Non-pigmented ciliary epithelial cell (primary cell): ENCODE measurements at places on chromosomes 11 and 22.

GRCh38 chr11:42043312-42043711 lies 583.9 kb upstream of the LRRC4C start:
- no peak for DNase-seq

- DNase-seq: no peak
Measured at GRCh38 chr22:20741634-20742581, 32.0 kb upstream of the SERPIND1 start.

DNA sequence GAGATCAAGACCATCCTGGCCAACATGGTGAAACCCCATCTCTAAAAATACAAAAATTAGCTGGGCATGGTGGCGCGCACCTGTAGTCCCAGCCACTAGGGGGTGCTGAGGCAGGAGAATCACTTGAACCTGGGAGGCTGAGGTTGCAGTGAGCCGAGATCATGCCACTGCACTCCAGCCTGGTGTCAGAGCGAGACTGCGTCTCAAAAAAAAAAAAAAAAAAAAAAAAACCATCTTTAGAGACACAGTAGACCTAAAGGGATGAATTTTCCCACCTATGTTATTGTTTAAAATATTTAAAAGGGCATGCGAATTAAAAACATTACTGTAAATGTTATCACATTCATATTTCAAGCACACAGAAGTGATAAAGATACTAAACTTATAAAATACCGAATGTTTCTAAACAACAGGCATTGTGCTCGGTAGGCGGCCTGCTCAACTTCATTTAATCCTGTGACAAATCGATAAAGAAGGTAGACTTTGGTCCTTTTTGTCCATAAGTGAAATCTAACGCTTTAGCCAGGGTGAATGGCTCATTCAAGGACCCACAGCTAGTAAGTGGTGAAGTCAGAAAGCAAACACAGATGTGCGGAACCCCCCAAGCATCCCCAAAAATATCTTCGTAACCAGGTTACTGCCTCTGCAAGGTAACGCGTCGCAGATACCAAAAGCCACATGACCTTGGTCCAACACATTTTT lies 16.1 kb downstream of the NCAPD3 start:
- no peak for DNase-seq

- no peak for DNase-seq
Measured at GRCh38 chr11:94830722-94831510, 62.8 kb downstream of the AMOTL1 start.

DNA sequence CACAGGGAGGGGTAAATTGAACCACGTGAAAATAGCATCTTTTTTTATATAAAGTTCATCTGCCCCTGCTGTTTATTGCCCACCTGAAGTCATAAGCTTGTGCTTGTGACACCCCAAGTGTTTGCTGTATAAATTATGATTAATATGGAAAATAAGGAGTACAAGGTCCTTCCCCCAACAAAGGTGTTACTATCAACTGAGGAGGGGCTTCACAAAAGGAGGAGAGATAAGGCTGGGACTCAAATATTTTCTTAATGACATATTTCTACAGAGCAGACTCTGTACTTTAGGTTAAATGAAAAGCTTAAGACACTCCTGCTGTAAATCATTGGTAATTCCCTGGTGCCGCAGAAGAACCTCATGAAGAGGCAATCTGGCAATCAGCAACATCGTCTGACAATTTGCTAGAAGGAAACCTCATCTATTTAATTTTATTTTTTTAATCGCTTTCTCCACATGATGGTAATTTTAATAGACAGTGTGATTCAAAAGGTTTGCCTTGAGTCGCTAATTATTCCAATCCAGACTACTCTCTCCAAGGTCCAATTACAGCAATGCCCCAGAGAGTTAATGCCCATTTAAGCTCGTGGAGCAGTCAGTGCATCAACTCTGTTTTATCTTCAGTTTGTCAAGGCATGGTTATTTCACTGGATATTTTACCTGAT lies 1432.4 kb downstream of the FAM181B start:
- DNase-seq: no peak
